Calu3 (cell line): ENCODE measurements at places on chromosomes 11 and 22. TPM values are rescaled to one million over a fixed set of nuclear protein-coding genes. Genes with fewer than 3 reads are reported as not detected.

DNA sequence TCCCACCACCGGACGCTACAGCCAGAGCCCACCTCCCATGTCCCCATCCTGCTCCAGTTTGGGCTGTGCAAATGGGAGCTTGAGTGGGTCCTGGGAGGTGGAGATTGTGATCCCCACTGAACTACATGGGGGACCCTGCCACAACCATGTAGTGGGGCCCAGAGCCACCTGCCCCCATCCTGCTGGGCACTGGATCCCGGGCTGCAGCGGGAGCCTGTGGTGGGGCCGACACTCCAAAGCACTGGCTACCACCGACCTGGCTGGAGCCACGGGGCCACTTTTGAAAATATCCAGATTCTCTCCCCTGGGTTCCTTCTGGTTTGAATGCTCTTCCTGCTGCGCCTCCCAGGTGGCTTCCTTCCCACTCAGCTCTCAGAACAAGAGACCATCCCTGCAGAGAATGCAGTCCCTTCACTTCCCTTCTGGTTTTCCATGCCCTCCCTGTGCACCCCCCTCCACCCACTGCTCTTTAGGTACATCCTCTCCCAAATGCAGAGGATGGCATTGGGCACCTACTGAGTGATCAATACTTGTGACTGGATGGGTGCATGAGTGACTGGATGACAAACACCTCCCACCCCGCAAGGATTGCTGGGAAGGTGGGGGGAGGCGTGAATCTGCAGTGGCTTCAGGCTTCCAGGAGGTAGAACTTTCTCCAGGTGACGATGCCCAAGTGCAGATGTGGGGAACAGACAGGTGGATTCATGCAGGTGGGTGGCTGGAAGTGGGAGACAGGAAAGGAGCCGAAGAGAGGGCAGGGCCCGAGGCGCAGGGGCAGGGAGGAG is 846 bp upstream of the UNC93B1 start:
- no peak for DNase-seq

DNA sequence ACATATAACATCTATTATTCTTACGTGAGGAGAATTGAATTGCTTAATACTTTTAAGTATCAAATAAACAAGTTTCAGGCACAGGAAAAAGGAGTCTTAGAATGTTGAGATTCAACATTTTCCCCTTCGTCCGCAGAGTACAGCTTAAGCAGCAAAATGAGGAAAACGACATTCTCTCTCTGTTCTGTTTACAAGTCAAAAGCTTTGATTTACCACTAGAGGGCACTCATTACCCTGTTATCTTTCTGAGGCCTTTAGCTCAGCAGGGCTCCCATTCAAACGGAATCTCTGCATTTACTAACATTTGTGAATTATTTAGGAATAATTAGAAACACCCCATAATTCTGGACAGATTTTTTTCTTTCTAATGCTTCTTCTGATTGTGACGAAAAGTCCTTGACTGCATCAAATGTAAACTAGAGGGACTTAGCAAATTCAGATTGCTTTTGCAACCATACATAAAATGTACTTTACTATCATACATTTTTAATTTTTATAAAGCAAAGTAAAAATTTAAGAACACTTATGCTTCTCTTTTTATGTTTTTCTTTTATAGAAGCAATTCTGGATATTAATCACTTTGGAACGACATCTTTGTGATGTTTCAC is 75.0 kb downstream of the JRKL start:
- no peak for DNase-seq

GRCh38 chr11:102244681-102245409 is 72.4 kb upstream of the BIRC3 start:
- peak; percentile 43 for DNase-seq

Gene KLHDC7B
- 1.6 and 3.0 TPM in 2 replicates for total RNA-seq

Gene SYCE3
- not detected in 2 replicates for total RNA-seq

Gene SPTBN2
- total RNA-seq: 41.3 and 46.3 TPM in 2 replicates
